ENCODE measurements at places on chromosomes 6 and 20.

- DNase-seq, result no peak
These were observed 144.8 kb upstream of the ENPP5 start for GRCh38 chr6:46315589-46315988.

DNA sequence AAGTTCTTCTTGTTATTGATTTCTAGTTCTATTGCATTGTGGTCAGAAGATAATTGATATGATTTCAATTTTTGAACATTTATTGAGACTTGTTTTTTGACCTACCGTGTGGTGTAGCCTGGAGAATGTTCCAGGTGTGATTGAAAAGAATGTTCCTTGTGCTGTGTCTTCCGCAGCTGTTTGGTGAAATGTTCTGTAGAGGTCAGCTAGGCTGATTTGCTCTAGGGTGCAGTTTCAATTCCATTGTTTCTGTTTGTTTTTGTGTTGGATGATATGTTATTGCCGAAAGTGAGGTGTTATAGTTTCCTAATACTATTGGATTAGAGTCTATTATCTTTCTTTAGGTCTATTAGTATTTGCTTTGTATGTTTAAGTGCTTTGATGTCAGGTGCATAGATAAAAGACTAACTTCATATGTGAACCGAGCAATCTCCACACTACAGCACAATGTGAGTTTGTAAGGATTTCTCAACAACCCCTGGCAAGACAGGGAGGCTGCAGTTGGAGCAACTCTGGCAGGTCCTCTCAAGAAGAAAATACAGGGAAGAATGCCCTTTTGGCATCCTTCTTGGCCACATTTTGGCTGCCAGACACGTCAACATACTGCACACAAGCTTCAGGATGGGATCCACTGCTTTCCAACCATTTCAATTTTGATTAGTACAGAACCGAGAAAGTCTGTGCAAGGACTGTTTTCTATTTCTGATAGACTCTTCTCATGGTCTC lies 320.7 kb downstream of the RNF144B start:
- no peak for DNase-seq

DNA sequence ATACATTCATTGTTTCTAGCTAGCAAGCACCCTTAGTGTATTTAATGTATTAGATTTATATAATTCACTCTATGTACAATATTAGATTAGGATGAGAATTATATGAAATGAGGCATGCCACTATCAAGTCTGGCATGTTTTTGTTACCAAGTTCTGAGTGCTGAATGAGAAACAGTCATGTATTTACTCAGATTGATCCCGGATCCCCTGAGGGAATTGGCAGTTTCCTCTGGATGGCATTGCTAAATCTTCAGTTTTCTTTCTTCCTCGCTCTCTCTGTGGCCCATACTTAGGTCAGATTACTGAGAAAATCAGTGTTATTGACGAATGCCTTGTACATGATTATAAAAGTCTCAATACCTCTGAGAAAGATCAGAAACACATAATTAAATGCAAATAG lies 66.6 kb downstream of the CDKAL1 start:
- no peak for DNase-seq

- no peak for DNase-seq
These were observed 16.0 kb downstream of the THBS2 start for GRCh38 chr6:169237496-169238134.

GRCh38 chr6:169035385-169036240 lies 218.0 kb downstream of the THBS2 start:
- no peak for DNase-seq

DNA sequence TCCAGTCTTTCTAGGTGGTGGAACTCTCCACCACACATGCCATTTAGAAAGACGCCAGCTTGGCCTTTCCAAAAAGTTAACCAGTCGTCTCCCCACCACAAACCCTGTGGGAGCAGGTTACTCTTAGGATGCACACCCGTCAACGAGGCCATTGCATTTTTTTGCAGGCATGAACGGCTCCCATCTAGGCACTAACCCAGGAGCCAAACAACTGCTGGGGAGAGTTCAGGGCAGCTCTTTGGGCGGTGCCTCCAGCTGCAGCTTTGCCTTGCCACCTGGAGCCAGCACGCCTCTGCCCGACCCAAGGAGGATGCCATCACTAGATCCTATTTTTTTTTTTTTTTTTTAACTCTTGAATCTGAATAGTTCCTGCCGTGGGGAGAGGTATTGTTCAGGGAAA lies 39.9 kb downstream of the TBC1D7 start:
- no peak for DNase-seq

GRCh38 chr6:126620719-126621118 lies 280.8 kb downstream of the CENPW start:
- DNase-seq, result no peak

DNA sequence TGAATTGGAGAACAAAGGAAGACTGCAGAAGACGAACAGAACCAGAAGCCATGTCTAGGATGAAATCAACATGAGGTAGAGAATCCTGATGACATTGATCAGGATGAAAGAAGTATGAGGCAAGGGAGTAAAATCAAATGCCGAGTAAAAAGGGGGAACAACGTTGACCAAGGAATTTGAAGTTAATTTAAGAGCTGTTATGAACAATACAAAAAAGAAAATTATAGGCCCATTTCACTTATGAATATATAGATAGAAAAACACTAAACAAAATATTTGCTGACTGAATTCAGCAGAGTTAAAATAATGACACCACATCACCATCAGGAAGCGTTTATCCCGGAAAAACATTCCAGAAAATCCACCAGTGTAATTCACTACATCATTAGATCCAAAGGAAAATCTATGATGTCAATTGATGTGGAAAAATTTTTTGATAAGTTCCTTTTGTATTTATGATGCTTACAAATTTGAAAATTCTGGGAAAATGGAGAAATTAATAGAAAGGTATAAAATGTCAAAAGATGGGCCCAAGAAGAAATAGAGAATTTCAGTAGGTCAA lies 8.1 kb upstream of the CCN5 start:
- no peak for DNase-seq

DNA sequence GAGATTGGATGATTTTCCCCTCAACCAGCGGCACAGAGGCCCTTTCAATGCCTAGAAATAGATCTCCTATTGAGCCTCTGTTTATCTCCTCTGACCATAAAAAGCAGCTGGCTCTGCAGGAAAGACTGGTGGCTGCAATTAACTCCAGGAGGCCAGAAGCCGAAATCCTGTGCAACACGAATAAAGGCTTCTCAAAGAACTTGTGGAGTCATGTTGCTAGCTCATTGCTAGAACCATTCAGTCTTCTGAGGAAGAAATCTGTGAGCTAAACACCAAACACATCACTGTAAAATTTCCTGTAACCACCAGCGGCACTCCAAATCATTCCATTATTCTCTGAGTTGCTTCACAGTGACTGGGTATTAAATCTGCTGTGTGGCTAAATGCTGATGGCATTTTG lies 49.1 kb upstream of the TPD52L1 start:
- no peak for DNase-seq

DNA sequence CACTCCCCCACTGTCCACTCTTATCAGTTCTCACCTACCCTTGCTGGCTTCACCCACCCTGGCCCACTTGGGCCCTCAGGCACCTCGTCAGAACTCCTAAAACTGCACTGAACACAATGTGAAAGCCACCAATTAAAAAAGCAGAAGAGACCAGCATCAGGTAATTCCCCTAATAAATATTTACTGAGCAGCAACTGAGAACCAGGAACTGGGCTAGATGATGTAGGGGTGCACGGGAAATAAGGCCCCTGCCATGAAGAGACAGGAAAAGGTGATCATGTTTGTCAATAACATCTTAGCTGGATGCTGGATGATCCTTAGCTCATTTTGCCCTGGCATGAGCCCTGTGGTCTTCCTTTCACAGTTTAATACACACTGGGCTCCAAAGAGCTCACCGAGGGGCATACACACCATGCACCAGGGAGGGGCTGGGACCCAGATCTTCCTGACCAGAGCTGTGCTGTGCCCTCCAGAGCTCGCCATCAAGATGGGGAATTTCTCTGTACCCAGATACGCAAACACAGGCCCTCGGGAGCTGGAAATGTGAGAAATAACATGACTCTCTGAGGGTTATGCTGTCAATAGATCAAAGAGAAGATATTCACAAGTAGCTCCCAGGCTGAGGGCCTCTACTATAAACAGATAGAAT lies 113.6 kb upstream of the SLC22A16 start:
- no peak for DNase-seq

DNA sequence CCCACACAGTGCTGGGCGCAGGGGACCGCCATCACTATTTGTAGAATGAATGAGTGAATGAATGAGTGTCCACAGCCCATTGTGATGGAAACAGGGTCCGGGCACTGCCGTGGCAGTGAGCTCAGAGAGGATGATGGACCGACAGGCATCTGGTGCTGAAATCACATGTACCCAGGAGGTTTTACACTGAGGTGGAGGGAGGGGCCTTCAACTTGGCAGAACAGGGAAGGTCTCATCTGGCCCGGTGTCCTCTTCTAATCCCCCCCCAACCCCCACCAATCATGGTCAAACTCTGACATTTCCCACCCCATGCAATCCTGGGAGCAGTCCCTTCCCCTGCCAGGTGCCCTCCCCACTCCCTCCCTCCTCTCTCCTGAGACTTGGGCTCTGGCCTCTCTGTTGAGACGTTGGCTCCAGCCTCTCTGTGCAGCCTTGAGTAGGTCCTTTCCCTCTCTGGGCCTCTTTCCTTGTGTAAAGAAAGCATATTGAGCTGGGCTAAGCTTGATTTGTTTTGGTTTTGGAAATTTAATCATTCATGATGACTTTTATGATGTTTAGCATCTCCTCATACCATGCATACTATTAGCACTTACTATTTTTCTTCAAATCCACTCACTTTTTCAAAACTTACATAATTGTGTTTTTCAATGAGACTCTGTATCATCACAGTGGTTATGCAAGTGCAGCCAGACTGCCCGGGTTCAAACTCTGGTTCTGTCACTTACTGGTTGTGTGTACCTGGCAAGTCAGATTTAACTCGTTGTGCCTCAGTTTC lies 10.8 kb downstream of the KIAA1755 start:
- DNase-seq, result no peak

GRCh38 chr6:72787391-72788031 lies 165.6 kb downstream of the KCNQ5 start:
- DNase-seq, result peak; percentile 59

- no peak for DNase-seq
These were observed 24.4 kb downstream of the TBC1D20 start for GRCh38 chr20:437787-438486.

DNA sequence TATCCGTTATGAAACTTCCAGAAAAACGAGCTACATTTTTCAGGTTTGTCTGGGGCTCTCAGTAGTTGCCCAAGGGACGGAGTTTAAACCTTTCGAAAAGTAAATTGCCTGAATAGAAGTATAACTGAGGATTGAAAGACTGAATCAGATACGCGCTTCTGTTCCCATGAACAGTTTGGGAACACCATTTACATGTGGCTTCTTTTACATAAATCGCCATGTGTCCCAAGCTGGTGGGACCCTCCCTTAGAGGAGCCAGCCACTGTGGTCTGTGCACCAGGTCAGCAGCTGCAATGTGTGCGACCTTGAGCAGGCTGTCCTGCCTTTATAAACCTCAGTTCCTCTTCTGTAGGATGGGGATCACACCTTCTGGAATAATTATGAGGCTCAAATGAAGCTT lies 11.0 kb downstream of the ENTPD6 start:
- no peak for DNase-seq

DNA sequence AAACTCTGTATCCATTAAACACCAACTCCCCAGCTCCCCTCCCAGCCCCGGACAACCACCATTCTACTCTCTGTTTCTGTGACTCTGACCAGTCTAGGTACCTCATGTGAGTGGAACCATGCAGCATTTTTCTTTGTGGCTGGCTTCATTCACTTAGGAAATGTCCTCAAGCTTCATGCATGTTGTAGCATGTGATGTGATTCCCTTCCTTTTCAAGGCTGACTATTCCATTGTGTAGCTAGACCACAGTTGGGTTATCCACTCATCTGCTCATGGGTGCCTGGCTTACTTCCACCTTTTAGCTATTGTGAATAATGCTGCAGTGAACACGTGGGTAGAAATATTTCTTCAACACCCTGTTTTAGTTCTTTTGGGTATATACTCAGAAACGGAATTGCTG lies 8.8 kb upstream of the BPHL start:
- no peak for DNase-seq

DNA sequence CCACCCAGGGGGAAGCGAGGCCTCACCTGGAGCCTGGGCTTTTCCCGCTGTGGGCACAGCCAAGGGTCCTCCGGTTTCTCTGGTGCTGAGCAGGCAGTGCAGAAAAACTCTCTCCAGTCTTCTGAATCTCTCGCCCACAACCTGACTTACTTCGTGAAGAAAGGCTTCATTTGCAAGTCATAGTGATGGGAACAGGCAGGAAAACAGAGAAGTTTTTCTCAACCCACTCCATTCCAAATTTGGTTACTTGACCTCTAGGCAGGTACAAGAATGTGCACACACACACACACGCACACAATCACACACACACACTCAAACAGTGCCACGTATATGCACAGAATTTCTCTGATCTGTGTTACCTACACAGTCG lies 524.5 kb downstream of the CD83 start:
- no peak for DNase-seq

GRCh38 chr20:1894471-1894950 lies 696 bp upstream of the SIRPA start:
- peak; percentile 45 for DNase-seq

DNA sequence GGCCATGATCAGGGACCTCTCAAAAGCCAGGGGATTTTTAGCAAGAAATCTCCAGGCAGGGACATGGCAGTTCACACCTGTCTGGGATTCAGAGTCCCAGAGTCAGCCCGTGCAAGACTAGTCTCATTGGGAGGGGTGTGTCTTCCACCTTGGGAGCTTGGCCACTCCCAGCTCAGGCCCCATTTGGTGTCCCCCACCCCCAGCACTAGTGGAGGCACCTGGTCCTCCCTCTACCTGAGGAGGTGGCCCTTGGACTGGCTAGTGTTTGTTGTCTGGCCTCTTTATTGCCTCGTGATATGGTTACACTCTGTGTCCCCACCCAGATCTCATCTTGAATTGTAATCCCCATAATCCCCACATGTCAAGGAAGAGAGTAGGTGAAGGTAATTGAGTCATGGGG lies 140.8 kb upstream of the PHACTR3 start:
- no peak for DNase-seq

GRCh38 chr6:279341-280029 lies 12.8 kb upstream of the DUSP22 start:
- no peak for DNase-seq

GRCh38 chr20:8150591-8150990 lies 18.5 kb downstream of the PLCB1 start:
- no peak for DNase-seq

- no peak for DNase-seq
These were observed 907.6 kb downstream of the TFAP2A start for GRCh38 chr6:9507136-9507895.

- no peak for DNase-seq
These were observed 66.3 kb downstream of the NT5E start for GRCh38 chr6:85516168-85516567.

- DNase-seq, result no peak
These were observed 37.1 kb upstream of the UTRN start for GRCh38 chr6:144248003-144248402.

GRCh38 chr20:59678288-59678687 lies 73.9 kb downstream of the PHACTR3 start:
- DNase-seq, result no peak

DNA sequence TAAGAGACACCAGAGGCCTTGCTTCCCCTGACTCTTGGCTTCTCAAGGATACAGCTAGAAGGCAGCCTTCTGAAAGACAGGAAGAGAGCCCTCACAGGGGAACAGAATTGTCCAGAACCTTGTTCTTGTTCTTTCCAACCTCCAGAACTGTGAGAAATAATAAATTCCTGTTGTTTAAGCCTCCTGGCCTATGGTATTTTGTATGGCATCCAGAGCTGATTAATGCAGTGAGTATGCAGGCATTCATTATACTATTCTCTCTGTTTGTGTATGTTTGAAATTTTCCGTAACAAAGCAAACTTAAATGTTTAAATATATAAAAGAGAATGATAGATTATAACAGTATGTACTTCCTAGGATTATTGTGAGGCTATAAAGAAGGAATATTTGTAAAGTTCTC lies 903.4 kb upstream of the FLRT3 start:
- no peak for DNase-seq

Data from T1000 (cell line).